ENCODE measurements at places on chromosomes 5 and 9.
A peak's percentile ranks its signal among the peaks of the same experiment; 100 is the strongest.

DNA sequence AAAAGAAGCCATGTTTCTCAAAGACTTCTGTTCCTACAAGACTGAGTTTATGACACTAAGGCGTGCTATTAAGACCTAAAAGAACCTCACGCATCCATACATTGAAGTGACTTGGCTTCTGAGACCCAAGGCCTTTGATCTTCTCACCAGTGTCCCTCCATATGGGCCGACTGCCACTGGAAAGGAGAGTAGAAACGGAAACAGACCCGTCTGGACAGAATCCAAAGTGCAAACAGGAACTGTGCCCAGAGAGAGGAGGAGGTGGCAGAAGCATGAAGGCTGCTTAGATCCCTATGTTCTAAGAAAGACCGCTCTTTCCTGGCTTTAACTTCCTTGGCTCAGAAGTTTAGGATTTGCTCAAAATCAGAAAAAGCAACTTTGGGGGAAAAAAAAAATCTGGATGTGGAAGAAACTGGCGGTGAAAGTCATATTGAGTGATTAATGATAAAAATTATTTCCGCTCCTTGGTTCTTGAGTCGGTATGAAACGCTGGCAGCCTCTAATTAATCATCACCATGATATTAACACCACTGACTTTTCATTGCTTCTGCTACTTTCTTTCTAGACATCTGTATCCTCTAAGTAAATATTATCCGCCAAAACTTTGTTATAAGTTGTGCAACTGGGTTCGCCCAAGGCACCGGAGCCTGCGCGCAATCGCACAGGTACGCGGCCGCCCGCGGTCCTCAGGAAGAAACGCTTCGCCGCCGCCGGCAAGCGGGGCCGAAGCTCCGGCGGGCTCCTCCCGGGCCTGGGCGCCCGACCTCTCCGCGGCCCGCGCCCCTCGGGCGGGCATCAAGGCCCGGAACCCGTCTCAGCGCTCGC is 726 bp downstream of the DAP start:
- DNase-seq: peak; percentile 25

- no peak for DNase-seq
These were observed 85.7 kb downstream of the AMBP start for GRCh38 chr9:113992276-113992951.

DNA sequence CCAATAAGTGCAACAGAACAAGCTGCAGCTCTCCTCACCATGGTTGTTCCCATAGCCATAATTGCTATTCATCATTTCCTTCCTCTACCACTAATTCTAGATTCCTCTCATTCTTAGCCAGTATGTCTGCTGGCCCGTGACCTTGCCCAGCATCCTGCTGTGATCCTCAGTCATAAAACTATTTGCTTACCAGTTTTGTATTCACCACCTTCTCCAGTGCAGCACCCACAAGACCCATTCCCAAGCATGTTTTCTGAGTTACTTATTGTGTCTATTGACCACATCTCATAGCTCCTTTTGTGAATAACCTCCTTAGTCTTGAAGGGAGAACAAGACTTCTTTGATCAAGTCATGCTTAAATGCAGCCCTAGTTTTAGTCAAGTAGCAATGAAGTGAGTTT is 488.0 kb upstream of the CTNND2 start:
- DNase-seq: no peak

GRCh38 chr5:13956471-13956870 is 12.0 kb upstream of the DNAH5 start:
- DNase-seq: no peak

GRCh38 chr9:135565141-135565628 is 3.6 kb downstream of the PAEP start:
- no peak for DNase-seq

- DNase-seq: peak; percentile 83
These were observed 43.9 kb upstream of the PRRC2B start for GRCh38 chr9:131349881-131350563.

DNA sequence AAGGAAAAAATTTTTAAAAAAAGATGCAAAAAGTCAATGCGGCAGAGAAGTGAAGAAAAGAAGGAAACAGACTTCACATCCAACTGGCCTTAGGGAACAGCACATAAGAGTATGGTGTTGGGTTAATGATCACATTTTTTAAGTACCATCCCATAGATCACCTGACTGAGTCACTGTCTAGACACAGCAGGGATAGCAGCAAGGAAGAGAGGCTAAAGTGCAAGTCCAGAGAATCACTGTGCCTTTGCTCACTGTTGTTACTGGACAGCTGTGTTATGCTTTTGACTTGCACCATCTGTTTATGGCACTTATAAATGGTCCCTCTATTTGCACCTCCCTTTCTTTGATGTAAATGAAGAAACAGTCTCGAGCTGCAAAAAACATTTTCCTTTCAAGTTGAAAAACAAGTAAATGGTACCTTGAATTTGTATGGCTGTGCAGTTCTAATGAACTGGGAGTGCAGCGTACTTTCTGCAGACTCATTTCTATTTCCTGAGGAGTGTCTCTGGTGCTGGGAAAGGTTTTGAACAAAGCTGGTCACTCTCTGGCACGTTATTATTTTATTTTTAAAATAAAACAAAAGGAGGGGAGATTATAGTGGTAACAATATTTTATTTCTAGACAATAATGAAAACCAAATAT is 84.2 kb downstream of the TRPM6 start:
- DNase-seq: no peak

All from CD4-positive, alpha-beta T cell treated with Interleukin-15 for 4 hours (primary cell).